ENCODE measurements at places on chromosomes 11 and 22.

- DNase-seq: no peak
These were observed 8.2 kb downstream of the CAVIN3 start for GRCh38 chr11:6312106-6312505.

- DNase-seq: no peak
These were observed 592.0 kb downstream of the SOX6 start for GRCh38 chr11:15764326-15764725.

DNA sequence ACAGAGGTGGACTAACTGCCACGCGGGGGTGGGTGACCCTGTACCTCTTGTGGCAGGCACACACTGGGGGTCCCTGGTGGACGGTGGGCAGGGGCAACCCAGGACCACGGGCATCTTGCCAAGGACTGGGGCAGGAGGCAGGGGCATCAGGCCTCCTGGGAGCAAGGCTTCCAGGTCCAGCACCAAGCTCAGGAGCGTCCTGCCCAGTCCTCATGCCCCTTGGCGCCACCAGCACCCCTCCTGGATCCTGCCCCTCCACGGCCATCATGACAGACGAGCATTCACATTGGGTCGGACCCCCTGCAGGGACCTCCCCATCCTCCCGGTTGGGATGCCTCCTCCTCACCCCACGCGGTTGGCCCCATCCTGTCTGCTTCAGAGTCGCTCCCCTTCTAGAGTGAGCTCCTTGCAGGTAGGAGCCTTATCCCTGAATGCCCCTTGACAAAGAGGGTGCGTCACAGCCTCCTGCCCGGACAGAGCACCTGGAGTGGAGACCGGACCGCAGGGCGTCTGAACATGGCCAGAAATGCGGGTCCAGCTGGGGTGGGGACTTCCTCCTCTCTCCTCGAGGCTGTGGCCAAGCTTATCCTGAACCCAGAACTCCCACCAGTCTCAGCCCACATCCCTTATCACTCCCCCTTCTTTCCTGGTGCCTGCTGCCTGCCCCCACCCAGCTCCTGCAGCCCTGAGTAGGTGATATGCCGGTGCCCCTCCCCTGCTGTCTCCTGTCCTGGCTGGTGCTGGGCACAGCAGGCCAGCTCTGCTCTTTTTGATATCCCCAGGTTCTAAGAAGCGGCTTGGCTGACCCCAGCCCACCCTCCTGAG lies 40.3 kb downstream of the IGF2 start:
- no peak for DNase-seq

DNA sequence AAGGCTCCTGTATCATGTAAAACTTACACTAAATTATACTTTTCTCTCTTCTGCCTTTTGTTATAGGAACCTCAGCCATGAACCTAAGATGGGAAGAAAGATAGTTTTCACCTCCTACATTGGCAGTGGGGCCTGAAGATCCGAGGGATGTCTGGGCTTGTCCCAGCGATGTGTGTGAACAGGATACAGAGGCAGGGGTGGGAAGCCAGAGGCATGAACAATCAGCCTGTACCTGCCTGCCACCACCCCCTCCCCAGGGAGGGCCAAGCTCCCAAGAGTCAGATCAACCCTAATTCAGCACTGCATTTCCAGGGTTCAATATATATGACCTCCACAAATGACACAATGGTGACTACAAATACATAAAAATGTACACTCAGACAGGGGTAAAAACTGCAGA lies 9.4 kb downstream of the KIAA0930 start:
- DNase-seq: no peak

DNA sequence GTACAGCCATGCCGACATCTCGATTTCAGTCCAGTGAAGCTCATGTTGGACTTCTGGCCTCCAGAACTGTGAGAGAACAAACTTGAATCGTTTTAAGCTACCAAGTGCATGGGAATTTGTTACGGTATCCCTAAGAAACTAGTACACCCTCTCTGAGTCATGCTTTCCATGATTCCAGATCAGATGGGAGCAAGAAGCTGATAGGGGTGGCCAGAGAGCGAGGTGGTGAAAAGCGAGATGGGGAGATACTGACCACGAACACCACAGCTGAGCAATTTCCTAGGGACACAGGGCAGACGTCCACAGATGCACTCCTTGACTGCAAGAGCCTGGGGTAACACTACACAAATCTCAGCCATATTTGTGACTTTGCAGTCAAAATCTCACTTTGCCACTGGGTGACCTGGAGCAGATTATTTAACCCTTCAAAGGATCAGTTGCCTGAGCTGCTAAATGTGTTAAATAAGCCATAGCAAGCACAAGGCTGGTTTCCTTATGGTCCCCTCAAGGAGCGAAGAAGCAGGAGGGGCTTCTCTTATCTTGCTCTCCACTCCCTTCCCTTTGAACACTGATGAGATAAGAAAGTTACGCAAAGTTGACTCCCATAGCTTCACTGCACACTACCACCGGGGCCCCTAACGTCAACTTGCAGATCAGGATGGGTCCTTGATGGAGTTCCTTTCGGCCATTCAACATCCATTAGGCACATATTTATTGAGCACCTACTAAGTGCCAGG lies 22.6 kb upstream of the RCN1 start:
- DNase-seq: no peak

DNA sequence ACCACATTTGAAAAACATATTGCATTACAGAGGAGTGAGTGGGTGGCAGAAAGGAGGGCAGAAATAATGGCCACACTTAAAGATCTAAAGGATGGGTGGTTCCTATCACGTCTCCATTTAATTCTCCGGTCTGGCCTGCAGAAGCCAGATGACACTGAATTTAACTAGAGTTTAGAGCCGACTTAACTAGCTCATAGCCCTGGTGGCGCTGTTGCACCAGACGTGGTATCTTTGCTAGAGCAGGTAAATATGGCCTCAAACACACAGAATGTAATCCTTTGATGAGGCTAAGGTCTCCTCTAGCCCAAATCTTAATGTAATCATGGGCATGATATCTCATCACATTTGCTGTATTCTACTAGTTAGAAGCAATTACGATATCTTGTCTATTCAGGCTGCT lies 51.5 kb upstream of the GAL start:
- peak; percentile 19 for DNase-seq

GRCh38 chr11:62726156-62726914 lies 922 bp downstream of the HNRNPUL2 start:
- no peak for DNase-seq

GRCh38 chr22:39462443-39463221 lies 5.8 kb downstream of the MGAT3 start:
- no peak for DNase-seq

DNA sequence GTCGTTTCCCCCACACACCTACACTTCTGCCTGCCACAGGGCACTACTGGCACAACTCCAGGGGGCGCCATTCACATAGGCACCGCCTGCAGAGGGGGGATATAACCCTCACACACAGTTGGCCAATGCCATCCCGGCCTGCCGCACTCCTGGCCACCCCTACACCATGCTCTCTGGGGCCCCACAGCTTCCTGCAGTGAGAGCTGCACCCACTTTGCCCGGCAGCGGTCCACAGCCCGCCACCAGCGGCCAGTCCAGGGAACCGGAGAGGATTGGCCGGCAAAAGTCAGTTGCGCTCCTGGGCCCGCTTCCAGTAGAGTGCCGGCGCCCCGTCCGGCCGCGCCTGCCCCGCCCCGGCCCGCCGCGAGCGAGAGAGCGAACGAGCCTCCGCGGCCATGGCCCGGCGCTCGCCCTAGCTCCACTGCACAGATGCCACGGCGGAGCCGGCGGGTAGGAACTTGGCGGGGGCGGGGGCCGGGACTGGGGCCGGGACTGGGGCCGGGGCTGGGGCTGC lies 25.6 kb upstream of the SUSD2 start:
- DNase-seq: peak; percentile 77

GRCh38 chr11:114027926-114028325 lies 31.6 kb upstream of the ZBTB16 start:
- DNase-seq: no peak

DNA sequence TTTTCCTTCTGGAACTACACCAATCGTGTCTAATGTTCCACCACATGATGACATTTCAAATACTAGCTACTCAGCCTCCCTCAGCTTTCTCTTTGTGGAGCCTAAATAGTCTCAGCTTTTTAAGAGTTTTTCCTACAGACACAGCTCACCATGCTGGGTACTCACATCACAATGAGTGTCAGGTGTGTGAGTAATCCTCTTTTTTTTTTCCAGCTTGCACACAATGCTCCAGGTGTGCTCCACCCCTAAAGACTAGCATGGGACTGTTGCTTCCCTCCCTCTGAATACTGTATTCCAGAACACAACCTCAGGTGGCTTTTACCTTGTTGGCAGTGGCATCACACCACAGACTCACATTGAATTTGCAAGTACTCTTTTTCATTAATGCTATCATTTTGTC lies 11.7 kb downstream of the BTG4 start:
- DNase-seq: no peak

DNA sequence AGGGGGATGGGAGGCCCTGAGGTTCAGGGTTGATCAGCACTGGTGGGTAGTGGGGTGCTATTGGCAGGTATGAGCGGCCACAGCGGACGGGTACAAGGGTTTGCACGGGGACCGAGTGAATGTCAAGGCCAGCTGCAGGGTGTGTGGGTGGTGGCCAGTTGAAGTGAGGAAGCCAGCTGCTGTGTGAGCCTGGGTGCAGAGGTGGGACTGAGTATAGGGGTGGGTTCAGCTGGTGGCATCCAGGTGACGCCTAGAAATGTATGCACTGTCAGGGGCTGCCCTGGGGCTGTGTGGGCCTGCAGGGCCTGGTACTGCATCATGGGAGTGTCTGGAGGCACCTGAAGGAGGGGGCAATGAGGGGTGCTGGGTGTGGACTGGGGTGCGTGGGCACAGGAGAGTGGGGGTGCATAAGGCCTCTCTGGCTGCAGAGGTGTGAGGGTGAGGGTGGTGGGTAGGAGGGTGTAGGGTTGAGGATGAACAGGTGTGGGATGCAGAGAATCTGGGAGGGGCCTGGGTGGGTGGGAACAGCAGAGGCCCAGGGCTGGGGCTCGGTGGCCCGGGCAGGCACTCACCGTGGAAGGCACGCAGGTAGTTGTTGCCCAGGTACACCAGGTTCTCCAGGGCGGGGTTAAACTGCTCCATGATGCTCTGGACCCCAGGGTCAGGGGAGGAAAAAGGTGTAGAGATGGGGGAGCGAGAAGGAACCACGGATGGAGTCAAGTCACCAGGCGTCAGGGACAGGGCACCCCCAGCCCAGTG lies 1.7 kb downstream of the BAIAP2L2 start:
- no peak for DNase-seq

All from germinal center (tissue), 1 donor.